ENCODE measurements at places on chromosomes 4 and X.

GRCh38 chr4:37422102-37422501 lies 177.6 kb downstream of the NWD2 start:
- DNase-seq: no peak

DNA sequence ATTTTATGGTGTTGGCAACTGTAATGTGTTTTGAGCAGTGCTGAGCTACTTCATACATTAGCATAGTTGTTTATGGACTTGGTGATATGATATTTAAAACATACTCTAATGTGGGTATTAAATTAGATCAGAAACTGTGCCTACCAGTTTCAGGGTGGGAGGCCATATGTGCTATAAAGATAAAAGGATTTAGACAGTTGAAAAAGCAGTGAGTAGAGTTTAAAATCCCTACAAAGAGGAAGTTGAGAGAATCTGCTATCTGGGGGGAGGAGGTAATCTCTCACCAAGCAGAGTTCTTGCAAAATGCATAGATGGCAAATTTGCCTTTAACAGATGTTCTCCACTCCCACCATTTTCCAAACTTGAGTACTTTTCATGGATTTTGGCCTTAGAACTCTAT lies 154.5 kb downstream of the SPOCK3 start:
- no peak for DNase-seq

DNA sequence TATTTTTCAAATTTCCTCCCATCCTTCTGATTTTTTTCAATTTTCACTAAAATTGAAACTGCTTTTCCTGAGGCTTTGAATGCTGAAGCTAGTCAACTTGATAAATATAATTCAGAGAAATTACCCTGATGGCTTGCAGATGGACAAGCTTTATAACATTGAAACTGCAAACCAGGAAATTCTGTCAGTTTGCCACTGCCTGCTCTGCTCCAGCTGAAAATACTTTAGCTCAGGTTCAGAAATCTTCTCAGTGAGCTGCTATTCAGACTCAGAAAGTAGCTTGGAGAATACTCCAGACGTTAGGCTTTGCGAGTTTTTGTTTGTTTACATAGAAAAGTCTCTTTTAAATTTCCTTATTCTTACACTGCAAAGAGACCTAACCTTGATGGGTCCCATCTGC lies 1574.7 kb downstream of the STIM2 start:
- no peak for DNase-seq

GRCh38 chr4:13893211-13893610 lies 265.7 kb upstream of the BOD1L1 start:
- DNase-seq: no peak

- DNase-seq: peak; percentile 66
These were observed 213.4 kb upstream of the S100G start for GRCh38 chrX:16436348-16437188.

GRCh38 chr4:119233750-119234149 lies 21.2 kb downstream of the USP53 start:
- DNase-seq: no peak

DNA sequence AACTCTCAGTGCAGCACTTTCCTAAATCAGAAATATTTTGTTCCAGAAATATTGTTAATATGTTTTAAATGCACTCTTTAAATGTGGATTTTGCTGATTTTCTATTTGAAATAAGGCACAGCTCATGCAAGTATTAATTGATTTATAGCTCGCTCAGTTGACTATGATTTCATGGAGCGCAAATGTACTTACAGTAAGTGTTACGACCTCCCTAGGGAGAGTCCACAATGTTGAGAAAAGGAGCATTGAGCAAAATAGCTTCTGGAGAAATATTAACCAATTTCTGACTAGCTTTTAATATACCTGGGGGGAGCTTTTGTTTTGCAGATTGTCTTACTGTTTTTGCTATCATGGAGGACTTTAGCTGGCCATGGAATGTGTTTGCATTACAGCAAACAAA lies 1687.5 kb downstream of the STIM2 start:
- DNase-seq: no peak

DNA sequence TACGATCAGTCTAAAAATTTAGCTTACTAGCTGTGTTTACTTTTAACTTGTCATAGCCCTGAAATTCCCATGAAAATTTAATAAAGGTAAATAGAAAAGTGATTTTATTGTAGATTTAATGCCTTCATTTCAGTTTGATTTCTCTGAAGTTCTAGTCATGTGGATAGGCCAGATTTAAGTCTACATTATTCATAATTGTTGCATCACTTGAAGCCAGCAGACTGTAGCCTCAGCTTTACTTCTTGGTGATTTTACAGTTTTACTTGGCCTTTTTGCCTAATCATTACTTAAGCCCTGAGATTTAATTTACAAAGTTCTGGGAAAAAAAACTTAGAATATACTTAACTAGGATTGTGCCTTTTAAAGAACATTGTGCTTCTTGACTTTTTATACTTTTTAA lies 73.5 kb upstream of the FHDC1 start:
- no peak for DNase-seq

GRCh38 chrX:28843817-28844216 lies 256.6 kb downstream of the IL1RAPL1 start:
- DNase-seq: no peak

- no peak for DNase-seq
These were observed 146.3 kb downstream of the SMIM20 start for GRCh38 chr4:26060286-26060685.

GRCh38 chr4:65241257-65241997 lies 428.9 kb downstream of the EPHA5 start:
- no peak for DNase-seq

DNA sequence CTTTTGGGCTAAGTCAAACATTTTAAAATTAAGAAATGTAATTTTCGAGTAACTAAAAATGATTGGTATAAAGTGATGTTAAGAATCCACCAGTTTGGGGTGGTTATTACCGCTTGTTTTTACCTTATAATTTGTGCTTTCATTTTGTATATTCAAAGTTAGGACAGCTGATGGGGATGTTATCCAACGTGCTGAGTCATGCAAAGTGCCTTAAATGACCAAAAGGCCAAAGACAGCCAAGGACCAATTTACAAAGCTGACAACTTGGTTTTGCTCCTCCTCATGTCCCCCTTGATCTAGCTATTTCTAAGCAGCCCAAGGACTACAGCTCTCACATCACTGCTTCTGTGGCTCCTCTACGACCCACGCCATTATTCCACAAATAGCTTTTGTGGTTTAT lies 181.4 kb upstream of the PCDH7 start:
- DNase-seq: no peak

DNA sequence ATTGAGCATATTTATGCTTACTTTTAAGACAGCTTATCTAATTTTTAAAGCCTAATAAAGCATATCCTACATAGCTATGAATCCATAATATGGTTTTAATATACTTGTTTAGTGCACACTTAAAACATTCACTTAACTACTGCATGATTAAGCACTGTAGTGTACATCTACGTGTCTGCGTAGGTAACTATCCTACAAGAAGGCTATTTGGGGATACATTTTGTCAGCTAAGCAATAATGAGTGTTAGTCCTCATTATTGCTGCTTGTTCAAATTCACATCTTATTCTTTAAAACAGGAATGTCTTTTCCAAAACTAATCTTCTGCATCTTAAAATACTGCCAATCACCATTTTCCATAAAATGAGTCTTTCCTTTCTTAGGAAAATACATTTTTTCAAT lies 38.6 kb downstream of the GASK1B start:
- DNase-seq: no peak

DNA sequence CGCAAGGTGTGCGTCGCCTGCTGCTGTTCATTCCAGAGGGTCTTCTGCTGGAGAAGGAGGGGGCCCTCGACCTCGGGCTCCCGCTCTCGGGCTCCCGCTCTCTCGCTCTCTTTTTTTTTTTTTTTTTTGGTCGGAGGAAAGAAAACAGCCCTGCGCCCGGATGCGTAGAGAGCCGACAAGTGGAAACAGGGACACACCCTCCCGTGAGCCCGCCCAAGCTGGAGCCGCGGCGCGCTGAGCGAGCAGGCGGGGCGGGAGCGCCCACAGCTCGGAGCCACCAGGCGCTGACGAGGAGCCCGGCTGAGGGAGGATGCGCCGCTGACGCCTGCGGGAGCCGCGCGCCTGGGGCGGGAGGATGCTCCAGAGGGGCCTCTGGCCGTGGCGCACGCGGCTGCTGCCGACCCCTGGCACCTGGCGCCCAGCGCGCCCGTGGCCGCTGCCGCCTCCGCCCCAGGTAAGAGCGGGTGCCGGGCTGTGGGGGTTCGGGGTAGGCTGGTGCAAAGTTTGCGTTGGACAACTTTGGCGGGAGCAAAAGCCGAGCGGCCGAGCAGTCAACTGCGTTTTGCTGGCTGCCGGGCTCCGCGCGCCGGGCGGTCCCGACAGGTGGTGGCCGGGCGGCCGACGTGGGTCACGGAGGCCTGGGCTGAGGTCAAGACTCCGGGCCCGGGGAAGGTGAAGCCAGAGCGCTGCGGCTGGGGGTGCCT lies at the start of gene MCUB:
TSS of gene MCUB (plus strand) at position 264 of the 704 bp plus-strand sequence. CDS start at position 356, 92 bp downstream.
- peak; percentile 89 for DNase-seq

- DNase-seq: no peak
These were observed 136.1 kb downstream of the C4orf33 start for GRCh38 chr4:129231945-129232588.

- DNase-seq: no peak
These were observed 393.8 kb upstream of the FSTL5 start for GRCh38 chr4:162557516-162558106.

- DNase-seq: no peak
These were observed 1365.8 kb upstream of the DIAPH2 start for GRCh38 chrX:95318882-95319281.

- DNase-seq: no peak
These were observed at the start of gene NRK for GRCh38 chrX:105822138-105823091. Gene NRK (plus strand): TSS chrX:105822539. CDS start chrX:105822846, 307 bp downstream.

- no peak for DNase-seq
These were observed 2.7 kb upstream of the SPON2 start for GRCh38 chr4:1174941-1175634.

- DNase-seq: no peak
These were observed 81.3 kb downstream of the HMGN5 start for GRCh38 chrX:81120258-81120935.

GRCh38 chr4:6989331-6989923 lies 53.7 kb upstream of the TADA2B start:
- no peak for DNase-seq

DNA sequence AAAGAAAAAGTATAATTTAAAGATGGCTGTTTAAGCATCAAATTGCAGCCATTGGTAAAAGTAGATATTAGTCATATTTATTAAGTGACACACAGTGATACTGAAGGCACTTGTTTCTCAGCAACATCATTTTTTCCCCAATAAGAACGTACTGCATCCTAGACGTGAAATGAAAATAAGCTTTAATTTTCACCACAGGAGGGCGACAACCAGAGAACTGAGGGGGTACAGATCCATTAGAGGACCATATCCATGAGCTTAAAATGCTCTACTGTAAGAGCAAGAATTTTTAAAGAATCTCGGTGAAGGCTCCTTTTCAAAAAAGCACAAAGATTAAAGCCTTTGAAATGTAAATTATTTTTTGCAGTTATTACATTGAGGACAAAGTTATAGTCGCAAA lies 33.4 kb downstream of the FRG1 start:
- no peak for DNase-seq

DNA sequence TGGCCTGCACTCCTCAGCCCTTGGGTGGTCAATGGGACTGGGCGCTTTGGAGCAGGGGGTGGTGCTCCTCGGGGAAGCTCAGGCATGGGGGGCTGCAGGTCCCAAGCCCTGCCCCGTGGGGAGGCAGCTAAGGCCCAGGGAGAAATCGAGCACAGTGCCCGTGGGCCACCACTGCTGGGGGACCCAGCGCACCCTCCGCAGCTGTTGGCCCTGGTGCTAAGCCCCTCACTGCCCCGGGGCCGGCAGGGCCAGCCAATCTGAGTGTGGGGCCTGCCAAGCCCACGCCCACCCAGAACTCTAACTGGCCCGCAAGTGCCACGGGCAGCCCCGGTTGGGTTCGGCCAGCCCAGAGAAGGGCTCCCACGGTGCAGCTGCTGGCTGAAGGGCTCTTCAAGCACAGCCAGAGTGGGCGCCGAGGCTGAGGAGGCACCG lies 30.9 kb upstream of the IL15 start:
- no peak for DNase-seq

Data from activated naive CD8-positive, alpha-beta T cell treated with anti-CD3 and anti-CD28 coated beads, Interleukin-2, amount 50 U/mL, for 24 hours (primary cell).